ENCODE measurements at places on chromosomes 11 and 22.

DNA sequence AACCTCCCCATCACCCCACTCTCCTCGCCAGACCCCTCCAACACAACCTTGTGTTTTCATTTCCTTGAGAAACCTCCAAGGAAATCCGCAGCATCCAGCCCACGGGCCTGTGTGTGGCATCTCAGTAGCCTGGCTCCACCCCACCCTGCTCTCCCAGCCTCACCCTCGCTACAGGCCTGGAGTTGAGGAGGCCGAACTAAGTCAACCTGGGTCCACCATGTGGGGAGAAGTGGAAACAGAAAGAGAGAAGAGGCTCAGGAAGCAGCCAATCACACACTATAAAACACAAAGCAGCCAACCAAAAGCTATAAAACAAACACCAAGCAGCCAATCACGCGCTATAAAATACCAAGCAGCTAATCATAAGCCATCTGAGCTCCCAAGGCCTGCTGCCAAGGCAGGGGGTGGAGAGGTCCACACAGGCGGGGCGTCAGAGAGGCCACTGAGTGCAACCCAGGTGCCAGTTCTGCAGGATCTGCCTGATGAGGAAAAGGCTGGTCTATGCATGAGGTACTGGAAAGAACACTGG is 72.0 kb downstream of the MICAL3 start:
- DNase-seq, result no peak

DNA sequence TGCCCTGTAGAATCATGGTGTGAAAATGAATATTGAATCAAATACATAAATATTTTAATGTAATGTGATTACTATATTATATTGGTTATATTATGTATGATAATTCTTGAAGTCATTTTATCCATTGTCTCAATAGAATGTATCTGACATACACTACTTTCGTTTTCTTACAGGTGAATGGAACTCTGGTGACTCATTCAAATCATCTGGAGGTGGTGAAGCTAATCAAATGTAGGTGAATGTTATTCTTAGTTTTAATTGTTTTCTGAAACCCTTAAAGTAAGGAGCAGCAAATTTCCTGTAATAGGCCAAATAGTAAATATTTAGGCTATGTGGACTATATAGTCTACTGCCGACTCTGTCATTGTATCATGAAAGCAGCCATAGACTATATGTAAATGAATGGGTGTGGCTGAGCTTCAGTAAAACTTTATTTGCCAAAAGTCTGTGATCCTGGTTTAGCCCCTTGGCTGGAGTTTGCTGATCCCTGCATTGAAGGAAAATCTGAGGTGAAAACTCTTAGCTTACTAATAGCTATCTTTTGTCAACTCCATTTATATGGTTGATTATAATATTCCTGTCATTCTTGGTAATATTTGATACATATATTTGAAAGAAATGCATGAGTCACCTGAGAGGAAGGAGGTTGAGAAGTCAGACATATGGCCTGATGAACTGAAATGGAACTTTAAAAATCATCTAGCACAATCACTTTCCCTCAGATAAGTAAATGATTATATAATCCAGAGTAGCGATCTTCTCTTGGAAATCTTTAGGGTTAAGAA is 87.2 kb upstream of the GRIK4 start:
- DNase-seq, result no peak

DNA sequence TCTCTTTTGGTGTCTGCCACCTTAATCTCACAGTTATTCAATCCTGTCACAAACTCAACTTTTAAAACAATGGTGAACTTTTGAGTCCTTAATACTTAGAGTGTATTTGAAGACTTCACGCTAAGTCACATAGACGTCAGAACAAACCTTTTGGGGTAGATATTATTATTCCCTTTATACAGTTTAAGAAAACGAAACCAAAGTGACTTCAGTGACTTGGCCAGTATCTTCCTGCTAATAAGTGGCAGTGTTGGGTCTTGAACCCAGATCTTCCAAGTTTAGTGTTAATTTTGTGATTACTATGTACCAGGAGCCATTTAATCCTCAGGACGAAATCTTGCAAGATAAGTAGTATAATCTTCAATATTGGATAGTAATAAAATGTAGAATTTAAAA is 691 bp downstream of the CEP295 start:
- no peak for DNase-seq

- no peak for DNase-seq
Observed at GRCh38 chr22:19042285-19043120, 79.7 kb downstream of the DGCR2 start.

DNA sequence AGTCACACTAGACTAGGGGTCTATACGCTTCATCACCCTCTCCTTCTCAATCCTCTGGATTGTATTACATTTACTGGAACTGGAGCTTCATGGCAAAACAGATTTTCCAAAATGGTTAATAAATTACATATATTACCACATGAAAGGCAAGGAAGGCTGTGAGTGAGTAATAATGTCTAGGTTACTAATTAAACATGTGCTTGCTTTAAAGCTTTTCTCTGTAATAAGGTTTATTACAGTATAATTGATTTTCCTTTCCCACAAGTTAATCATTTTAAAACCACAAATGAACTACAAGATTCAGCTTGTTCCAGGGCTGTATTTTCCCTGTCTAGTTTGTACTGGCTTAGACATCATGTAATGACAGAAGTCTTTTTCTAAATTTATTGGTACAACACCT is 25.6 kb downstream of the MMP13 start:
- DNase-seq, result no peak

DNA sequence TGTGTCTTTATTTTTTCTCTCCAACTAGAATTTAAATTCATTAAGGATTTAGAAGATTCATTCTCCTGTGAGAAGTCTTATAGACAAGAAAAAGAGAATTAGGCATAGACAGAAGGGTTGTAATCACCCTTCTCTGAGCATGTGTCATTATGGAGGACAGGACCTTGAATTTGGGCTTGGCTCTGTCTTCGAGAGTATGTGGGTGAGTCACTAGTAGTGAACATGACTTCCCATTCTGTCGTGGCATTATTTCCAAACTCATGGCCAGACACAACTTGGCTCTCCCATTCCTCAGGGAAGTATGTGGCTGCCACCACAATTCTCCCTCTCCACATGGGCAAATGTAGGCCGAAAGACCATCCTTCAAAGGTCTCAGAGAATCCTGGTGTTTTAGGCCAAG is 14.3 kb upstream of the ANKK1 start:
- DNase-seq, result no peak

DNA sequence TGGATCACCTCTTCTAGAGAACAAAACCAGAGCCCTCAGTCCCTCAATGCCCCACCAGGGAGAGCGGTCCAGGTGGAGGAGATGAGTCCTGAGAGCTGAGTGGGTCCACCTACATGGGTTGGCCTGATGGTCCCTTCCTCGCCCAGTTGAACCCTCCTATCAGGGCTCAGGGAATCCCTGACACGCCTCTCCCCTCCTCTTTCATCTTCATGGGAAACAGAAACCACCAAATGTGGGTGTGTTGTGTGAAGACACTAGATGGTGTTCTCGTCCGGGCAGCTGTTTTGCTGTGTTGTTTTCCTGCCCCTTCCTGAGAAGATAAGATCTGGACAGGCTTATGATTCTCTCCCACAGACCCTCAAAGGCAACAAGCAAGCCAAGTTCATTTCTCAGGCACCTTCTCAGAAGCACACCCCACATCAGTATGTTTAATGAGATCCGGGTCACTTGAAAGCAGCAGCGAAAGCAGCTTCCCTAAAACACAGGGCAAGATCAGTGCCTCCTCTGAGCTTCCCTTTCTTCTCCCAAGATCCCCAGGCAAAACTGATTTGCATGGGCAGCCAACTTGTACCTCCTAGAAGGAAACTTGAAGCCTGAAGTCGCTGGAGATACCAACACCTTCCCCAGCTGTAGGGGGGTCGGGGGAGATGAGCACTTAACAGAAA is 35.3 kb upstream of the POU2AF1 start:
- DNase-seq, result no peak

- no peak for DNase-seq
Observed at GRCh38 chr11:13094930-13095687, 86.0 kb downstream of the RASSF10 start.

- no peak for DNase-seq
Observed at GRCh38 chr11:66157182-66157864, 87.3 kb downstream of the PACS1 start.

GRCh38 chr11:104763930-104764709 is 134.1 kb downstream of the CASP12 start:
- DNase-seq, result no peak

- no peak for DNase-seq
Observed at GRCh38 chr11:7632211-7632610, 41.1 kb downstream of the CYB5R2 start.

DNA sequence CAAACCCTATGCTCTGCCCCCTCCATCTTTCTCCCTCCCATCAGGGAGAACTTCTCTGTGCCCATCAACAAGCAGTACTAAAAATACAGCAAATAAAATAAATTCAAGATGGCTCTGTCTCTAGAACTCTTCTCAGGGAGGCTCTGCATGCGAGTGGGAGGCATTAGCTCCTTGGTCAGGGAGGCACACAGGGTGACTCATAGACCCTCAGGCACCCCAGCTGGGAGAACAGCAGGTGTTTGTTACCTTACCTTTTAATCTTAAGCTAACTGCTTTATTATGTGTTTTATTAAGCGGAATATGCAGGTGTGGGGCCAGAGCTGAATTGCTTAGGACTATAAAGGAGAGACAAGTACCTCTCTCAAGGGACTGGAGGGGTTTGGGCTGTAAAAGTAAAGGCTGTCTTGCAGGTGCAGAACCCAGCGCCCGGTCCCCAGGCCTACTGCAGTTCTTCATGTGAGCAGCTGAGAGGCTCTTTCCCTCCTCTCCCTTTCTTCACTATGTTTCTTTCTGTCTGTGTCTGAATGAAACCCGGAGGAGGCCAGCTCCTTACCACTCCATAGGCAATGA is 20.8 kb downstream of the CSNK2A3 start:
- DNase-seq, result no peak

DNA sequence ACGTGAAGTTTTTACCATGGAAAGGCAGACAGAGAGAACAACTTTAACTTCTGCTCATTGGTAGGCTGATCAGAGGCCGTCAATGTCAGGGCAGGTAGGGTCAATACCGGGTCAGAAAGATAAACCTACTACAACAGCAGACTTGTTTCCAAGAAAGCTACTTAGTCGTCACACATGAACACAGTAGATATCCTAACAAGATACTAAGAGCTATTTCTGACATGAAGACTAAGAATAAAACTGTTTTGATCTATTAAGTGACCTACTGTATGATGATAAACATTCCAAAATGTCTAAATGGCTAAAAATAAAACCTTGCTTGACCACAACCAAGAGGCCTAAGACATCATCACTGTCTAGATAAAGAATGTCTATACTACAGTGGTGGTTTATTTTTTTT is 231.3 kb downstream of the CADM1 start:
- no peak for DNase-seq

DNA sequence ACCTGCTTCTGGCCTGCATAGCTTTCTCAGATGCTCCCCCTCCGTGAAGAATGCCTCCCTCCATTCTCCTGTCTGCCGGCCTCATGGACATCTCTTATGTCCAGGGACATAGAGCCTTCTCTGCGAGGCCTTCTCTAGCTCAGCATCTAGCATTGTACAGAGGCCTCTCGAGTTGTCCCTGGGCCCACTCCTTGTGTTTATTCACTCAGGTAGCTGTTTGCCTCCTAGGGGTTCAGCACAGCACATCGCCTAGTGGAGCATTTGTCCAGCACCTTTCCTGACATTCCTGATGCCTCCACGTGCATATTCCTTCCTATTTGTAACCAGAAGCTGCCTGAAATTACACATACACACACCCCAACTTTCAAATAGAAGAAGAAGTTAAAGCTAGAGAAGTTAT is 101.3 kb downstream of the TBC1D22A start:
- DNase-seq, result no peak

GRCh38 chr11:127818625-127819024 is 768.7 kb downstream of the ETS1 start:
- DNase-seq, result no peak

DNA sequence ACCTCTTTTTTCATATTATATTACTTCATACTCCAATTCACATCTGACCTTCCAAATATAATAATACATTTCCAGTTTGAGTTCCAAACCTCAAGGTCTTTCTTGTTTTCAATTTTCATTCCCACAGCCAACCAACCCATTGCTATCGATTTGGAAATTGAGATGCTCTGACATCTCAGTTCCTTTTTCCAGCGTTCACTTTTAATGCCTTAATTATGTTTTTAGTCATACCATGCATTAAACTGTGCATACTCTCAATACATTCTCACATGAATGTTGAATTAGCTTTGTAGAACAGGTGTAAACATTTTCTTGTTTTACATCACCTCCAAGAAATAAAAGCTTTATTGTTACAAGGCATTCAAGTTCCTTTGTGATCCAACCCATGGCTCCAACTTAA is 294.2 kb upstream of the ANO3 start:
- no peak for DNase-seq

DNA sequence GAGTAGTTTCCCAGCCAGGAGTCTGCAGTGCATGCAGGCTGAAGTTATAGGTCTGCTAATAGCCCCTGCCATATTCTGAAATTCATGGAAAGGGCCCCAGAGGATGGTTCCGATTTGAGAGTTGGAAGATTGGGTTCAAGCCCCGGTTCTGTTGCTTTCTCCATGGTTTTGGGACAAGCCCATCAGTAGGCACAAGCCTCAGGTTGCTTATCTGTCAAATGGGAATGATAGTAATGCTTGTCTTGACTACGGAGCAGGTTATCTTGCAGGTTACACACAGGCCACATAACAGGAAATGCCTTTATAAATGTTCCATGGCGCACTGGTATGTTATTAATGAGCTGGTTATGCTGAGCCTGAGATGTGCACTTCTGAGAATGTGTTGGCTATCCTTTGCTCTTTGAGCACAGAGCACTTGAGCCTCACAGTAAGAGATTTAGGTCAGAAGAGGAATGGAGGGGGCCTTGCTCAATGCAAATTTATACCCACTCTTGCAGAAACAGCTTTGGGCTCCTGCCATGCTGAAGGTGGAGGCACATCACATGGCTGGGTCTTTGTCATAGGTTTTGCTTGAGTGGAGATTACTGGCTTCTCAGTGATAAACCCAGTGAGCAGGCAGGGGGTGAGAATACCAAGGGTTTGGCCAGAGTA is 47.1 kb downstream of the ZNRF3 start:
- no peak for DNase-seq

GRCh38 chr11:10355257-10355661 is 50.4 kb downstream of the ADM start:
- DNase-seq, result no peak

DNA sequence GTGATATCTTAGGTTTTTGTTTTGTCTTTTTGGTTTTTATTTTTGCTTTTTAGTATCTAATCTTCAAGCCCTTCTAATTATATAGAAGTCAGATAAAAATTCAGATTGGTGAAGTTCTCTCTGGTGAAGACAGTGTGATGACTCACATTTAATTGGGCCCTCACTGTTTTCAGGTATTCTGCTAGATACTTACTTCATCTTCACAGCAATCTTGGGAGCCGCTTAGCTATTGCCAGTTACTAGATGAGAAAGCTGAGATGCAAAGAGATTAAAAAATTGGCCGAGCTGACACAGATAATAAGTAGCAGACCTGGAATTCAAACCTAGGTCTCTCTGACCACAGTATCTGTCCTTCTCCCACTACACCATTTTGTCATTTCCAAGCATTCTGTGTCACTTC is 75.0 kb downstream of the PPP2R1B start:
- no peak for DNase-seq

- no peak for DNase-seq
Observed at GRCh38 chr11:115550291-115551059, 46.3 kb upstream of the CADM1 start.
